ENCODE measurements at places on chromosomes 1 and 21.

DNA sequence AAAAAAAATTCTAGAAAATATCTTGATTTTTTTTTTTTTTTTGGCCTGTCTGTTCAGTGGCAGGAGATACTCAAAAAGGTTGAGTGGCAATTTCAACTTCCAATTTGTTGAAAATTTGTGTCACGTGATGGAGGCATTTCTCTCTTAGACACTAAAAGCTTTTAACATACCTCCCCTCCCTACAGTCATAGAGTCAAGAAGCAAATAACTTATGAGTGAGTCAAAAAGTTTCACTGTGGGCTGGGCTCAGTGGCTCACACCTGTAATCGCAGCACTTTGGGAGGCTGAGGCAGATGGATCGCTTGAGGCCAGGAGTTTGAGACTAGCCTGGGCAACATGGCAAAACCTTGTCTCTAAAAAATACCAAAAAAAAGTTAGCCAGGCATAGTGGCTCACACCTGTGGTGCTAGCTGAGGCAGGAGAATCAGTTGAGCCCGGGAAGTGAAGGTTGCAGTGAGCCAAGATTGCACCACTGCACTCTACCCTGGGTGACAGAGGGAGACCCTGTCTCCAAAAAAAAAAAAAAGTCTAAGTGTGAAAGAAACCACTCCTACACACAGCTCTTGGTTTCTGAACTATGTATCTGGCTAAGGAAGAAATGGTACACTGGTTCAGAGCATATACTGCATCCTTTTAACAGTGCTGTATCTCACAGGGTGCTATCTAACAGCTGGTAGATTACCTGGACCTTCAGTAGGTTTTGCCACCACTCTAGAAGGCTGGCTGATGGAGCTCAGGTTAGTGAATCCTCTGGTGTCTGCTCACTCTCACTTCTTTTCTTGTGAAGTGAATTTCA is 11.6 kb upstream of the BSDC1 start:
- no peak for DNase-seq

- no peak for DNase-seq
Measured at GRCh38 chr1:64701071-64701470, 43.8 kb upstream of the RAVER2 start.

DNA sequence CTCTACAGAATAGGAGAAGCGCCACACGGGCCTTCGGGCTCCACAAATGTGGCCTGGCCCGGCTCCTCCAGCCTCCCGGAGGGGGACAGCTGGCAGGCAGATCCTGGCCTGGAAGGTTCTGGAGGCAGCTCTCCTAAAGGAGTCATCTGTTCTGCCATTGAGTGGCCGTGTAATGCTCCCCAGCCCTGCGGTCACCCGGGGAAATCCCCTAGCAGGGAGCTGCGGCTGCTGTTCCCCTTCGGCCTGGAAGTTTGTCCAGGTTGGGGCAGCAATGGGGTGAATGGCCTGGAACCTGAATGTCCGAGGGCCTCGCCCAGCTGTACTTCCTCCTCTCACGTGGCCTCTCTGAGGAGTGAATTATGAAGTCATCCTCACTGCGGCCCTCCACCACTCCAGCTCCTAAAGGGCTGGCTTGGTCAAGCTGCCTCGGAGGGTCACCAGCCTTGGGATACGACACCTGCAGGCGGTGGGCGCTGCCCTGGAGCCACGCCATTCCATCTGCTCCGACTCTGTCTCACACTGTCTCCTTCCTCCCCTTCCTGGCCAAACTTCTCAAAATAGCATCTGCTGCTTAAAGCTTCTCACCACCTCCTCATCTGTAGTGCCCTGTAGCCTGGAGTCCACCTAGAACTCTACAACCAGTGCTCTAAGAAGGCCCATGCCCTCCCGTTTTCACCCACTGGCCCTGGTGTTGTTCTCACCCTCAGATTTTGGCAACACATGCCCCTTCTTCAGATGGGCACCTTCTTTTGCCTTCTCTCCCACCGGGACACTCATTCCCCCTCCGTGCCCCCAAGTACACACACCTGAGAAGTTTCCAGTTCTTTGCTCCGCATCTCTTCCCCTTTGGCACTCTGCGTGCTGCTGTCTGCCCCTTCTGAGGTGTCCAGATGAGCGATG is 54.4 kb upstream of the TMPRSS2 start:
- peak; percentile 71 for DNase-seq

DNA sequence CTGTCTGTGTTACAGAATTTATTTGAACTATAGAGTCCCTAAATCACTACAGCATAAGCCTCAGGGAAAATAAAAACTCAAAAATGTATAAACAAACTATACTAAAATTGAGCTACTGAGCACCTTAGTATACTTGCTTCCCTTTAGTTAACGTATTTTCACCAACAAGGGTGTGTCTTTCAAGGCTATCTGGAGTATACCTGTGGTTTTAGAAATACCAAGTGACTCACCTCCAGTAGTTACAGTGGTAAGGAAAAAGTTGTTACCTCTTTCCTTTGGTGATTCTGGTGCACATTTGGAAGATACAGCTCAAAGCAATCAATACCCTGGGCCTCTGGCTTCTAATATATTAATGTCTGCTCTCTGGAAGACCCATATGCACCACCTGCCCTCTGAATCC is 68.0 kb upstream of the C1orf105 start:
- DNase-seq = no peak

GRCh38 chr1:114263343-114263742 is 109.7 kb upstream of the SYT6 start:
- no peak for DNase-seq

DNA sequence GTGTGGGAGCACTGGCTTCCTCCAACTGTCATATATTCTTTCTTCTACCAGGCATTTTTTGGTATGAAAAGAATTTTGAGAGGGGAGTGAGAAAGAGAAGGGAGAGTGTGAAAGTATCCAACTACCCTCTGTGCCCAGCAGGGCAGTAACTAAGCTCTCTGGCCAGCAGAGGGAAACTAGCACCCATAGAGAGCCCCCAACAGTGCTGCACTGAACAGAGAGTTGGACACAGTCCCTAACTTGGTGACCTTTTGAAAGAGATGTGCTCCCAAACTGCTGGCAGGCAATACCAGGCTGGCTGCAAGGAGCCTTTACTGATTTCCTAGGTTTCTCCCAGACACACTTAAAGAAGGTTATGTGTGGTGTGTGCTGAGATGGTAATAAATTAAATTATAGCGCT is 118.8 kb upstream of the PBX1 start:
- DNase-seq = no peak

DNA sequence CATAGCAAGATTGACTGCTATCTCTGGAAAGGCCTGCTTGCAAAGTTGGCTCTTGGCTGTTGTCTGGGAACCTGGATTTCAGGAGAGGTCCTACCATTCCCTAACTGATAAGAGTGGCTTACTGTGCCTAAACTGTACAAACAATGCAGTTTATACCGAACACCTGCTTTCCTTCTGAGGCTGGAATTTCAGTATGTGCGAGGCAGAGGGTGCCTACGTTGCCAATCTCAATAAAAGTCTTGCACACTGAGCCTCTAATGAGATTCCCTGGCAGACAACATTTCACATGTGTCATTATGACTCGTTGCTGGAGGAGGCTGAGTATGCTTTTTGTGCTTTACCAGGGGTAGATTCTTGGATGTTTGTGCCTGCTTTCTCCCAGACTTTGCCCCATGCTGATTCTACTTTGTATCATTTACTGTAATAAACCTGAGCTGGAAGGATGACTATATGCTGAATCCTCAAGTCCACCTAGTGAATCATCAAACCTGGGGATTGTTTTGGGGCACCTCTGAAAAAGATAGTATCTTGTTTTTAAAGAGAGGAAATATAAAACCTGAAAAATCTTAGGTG is 58.9 kb upstream of the GNG4 start:
- no peak for DNase-seq

GRCh38 chr1:42940851-42941639 is 17.6 kb downstream of the SLC2A1 start:
- DNase-seq = peak; percentile 79

DNA sequence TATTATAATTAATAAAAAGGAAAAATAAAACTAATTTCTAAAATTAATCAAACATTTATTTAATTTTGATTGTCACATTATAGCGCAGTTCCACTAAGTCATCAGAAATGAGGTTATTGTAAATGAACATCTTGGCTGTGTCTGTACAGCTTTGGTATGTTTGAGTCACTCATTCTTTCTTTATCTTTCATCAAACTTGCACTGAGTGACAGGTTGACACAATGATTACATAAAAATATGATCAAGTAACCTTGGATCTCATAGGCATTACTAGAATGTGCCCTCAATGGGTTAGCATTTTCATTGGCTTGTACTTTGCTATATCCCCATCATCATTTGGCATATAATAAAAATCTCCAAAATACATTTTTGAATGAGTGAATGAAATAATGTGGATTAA is 1353.2 kb upstream of the ADGRL2 start:
- DNase-seq = no peak

DNA sequence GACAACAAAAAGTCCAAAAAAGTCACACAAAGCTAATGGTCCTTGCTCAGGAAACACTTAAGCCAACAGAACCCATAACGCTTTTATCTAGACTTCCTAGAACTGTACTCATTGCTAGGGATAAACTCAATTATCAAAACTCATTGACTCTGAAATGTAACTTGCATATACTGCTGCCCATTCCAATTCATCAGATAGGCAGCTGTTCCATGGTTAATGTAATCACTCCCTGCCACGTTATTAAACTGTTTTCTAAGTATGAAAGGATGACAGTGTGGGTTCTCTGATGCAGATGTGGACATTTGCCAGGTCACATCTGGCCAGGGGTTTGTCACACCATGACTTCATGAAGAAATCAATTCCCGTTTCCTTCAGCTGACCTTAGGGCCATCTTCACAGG is 30.3 kb upstream of the DNAJC11 start:
- DNase-seq = no peak

DNA sequence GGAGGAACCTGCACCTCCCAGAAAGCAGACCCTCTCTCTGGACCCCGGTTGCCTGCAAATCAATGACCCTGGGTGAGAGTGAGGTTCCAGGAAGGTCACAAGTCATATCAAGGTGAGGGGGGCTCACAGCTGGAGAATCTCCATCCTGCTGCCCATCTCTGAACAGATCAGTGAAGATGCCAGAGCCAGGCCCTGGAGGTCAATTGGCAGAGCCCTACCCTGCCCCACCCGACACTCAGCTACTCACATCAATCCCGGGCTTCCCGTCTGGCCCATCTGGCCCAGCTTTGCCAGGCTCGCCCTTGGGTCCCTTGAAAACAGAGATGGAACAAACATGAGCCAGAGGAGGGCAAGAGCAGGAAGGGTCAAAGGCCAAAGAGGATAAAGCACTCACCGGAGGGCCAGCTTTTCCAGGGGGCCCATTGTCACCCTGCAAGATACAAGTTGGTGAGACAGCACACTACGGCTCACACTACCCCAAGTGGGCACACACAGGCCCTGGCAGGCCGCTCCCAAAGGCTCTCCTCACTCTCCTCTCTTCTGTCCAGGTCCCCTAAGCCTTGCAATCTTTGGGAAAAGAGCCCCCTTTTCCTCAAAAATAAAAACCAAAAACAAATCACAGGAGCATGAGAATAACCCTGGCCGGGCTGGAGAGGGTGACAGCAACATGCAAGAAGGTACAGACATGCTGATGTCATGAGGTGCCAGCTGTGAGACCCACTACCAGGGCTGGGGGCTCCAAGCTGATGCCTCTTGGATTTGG is 2.9 kb downstream of the COL9A2 start:
- DNase-seq = no peak

DNA sequence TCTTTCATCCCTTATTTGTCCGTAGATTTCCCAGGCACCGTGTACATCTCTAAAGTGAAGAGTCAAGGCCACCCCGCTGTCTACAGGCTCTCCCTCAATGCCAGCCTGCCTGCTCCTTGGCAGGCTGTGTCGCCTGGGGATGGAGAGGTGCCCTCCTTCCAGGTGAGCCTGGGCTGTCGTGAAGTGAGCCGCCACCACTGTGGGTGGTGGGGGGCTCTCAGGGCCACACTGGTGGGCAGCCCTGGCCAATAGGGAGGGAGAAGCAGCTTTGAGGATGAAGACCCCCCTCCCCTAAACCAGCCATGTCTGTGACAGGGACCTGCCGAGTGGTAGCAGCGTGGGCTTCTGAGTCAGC is 46.2 kb downstream of the DISP3 start:
- DNase-seq = no peak

DNA sequence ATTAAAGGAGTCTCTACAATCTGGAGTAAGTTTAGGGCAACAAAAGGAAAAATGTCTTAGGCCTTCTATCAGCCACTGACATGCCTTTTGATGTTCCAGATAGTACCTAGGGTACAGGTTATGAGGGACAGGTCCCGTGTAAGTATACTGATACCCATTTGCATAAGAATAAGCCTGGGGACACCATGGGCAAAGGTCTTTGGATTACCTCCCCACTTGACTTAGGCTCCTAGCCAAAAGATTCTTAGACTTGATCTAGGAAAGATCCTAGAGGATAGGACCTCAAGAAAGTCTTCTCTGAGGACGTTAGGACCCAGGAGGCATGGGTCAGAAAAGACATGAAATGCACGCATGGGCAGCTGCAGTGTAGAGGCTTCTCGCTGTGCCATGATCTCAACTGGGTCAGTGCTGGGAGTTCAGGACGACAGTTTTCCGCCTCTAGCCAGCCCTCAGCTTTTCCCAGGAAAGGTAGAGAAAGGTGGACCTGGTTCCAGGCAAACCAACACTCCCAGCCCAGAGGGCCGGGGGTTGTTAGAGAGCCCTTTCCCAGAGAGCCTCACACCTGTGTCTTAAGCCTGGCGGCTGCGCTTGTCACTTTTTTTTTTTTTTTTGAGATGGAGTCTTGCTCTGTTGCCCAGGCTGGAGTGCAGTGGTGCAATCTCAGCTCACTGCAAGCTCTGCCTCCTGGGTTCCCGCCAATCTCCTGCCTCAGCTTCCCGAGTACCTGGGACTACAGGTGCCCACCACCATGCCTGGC is 26.6 kb downstream of the MSTO1 start:
- DNase-seq = no peak

GRCh38 chr1:217642455-217642854 is 11.3 kb downstream of the SPATA17 start:
- DNase-seq = no peak

DNA sequence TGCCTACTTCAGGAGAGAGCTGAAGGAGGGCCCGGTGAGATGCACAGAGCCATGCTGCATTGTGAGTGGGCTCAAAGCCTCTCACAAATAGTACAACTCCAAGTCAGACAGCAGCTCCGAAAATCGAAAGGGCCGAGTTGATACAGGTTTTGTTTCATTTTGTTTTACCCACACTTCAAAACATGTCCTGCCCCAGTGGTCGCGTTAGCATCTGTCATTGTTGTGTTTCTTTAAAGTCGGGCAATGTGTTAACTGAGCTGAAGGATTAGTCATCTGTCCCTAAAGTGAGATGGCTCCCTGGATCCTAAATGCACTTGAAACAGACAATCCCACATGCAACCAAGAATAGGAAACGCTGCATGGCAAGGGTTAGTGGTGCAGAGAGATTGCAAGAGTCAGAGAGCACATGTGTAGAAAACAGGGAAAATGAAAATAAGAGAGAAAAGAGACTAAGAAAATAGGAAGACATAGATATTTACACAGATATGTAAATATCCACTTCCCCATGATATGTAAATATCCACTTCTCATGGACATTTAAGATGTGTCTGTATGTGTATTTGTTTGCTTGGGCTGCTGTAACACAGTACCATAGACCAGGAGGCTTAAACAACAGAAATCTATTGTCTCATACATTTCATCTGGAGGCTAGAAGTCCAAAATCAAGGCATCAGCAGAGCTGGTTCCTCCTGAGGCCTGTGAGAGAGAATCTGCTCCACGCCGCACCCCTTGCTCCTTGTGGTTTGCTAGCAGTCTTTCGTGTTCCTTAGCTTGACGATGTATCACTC is 131.4 kb upstream of the RAB4A start:
- no peak for DNase-seq

Measured in upper lobe of left lung (tissue), 6 donors.